ENCODE measurements at places on chromosomes 5 and 9.

- no peak for DNase-seq
Observed at GRCh38 chr5:127517110-127517479, 345 bp upstream of the PRRC1 start.

DNA sequence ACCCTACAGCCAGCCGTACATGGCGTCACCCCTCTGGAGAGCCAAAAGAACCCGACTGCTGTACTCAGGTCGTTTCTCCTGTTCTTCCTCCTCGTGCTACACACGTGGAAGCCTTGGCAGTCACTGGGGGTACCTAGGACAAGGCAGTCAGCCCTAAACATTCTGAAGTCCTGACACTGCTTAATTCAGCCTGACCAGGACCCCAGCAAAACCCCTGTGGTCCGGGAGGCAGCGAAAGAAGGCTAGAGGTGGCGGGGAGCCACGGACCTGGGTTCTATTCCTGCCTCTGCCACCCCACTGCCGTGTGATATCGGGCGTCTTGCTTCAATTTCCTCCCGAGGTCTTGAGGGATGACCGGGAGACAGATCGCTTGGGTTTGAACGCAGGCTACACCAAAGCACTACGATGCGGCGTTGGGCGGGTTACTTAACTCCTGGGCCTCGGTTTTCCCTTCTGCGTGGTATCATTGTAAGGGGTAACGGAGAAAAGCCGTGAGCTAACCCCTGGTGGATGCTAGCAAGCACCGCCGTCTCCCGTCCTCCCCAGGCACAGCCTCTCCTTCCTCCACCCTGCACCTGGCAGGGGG is 429 bp upstream of the ARL10 start:
- DNase-seq = no peak

DNA sequence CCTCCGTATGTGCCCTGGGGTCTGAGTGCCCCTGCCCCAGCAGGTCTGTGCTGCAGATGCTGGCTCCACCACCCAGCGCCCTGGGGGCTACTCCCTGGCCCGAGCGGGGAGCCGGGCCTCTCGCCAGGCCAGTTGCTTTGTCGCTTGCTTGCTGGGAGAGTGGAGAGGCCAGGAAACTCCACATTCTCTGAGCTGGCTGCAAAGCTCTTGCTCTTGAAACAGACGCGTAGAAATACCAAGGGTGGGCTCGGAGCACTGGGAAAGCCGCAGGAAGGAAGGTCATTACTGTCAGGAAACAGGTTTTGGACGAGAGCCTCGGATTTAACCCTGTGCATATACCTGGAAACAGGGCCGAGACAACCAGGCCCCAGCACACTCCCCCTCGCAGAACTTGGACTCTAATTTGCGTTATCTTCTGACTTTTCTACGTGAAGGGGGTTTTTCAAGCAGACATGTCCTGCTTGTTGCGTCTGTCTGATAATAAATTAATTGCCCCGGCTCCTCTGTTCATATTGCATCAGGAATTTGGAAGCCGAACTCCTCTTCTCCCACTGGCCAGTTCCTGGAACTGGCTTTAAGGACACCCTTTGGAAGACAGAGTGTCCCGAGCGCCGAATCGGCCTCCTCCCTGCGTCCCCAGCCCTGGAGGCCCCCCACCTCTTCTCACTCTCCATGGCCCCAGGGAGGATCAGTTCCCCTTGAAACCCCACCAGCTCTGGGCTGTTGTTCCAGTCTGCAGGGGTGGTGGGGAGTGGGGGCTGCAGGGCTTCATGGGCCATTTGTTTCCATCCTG is 11.2 kb downstream of the ADAMTSL2 start:
- no peak for DNase-seq

- DNase-seq = no peak
Observed at GRCh38 chr5:7976411-7977190, 107.7 kb downstream of the MTRR start.

- no peak for DNase-seq
Observed at GRCh38 chr5:78594610-78595457, 53.7 kb downstream of the LHFPL2 start.

DNA sequence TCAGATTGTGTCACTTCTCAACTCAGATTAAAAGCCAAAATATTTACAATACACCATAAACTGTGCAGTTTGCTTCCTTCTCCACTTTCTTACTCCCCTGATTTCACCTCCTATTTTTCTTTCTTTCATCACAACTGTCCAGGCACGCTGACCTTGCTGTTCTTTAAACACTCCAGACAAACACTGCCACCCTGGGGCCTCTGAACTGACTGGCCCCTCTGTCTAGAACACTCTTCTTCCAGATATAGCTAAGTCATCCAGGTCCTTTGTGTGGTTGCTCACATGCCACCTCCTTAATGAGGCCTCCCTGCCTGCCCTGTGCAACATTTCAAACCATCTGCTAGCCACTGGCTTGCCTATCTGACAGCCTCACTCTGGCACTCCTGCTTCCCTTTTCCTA is 46.6 kb downstream of the ATG10 start:
- no peak for DNase-seq

DNA sequence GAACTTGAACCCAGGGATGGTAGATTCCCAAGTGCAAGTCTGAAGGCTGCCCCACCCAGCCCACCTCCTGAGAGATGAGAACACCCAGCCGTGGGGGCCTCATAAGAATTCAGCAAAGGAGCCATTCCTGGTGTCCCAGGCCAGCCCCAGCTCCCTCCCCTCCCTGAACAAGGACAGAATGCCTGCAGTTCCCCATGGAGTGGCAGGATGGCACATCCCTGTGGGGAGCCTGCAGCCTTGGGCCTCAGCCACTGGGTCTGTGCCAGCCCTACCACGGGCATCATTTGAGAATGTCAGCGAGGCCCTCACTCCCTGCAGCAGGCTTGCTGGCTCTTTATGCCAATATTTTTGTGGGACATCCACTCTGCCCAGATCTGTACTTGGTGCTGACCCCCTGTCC is 36.2 kb upstream of the RAPGEF1 start:
- DNase-seq = no peak

DNA sequence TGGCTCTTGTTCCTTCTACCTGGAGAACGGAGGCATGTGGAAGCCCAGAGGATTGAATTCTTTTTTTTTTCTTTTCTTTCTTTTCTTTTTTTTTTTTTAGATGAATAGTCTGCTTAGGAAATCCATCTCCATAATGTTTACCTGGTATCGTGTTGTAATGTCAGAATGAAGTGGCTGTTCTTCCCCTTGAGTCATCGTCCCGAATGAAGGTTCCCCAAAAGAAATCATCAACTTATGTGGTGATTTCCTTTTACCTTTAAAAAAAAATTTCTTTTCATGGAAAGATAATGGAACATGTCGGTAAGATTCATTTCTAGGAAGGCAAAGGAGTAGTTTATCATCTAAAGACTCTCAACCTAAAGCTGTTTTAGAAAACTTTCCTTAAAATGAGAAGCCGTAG is 59.7 kb downstream of the DOCK8 start:
- DNase-seq = no peak

- DNase-seq = no peak
Observed at GRCh38 chr5:17019324-17019723, 83.2 kb upstream of the MYO10 start.

- no peak for DNase-seq
Observed at GRCh38 chr5:93402451-93402850, 178.6 kb downstream of the NR2F1-AS1 start.

DNA sequence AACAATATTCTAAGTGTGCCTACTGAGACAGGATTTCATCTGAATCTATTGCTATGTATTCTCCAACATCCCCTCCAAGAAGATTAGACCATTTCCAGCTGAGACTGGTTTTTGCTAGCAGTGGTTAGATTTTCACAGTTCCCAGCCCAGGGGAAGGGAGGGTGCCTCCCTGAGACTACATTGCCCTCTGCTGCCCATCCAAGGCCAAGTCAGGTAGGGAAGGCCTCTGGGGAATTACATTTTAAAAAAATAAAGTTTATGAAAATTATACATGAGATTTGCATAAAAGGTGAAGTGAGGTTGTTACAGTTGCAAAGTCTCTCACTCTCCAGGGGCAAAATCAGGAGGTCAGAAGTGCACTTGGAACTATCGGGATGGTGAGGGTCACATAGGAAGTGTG is 28.0 kb upstream of the SYK start:
- no peak for DNase-seq

DNA sequence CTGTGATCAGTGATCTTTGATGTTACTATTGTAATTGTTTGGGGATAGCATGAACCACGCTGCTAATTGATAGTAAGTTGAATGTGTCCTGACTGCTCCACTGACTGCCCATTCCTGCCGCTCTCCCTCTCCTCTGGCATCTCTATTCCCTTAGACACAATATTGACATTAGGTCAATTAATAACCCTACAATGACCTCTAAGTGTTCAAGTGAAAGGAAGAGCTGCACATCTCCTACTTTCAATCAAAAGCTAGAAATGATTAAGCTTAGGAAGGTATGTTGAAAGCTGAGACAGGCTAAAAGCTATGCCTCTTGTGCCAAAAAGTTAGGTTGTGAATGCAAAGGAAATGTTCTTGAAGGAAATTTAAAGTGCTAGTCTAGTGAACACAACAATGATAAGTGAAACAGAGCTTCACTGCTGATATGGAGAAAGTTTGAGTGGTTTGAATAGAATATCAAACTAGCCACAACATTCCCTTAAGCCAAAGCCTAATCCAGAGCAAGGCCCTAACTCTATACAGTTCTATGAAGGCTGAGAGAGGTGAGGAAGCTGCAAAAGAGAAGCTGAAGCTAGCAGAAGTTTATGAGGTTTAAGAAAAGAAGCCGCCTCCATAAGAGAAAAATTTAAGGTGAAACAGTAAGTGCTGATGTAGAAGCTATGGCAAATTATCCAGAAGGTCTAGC is 12.9 kb downstream of the CLINT1 start:
- no peak for DNase-seq

DNA sequence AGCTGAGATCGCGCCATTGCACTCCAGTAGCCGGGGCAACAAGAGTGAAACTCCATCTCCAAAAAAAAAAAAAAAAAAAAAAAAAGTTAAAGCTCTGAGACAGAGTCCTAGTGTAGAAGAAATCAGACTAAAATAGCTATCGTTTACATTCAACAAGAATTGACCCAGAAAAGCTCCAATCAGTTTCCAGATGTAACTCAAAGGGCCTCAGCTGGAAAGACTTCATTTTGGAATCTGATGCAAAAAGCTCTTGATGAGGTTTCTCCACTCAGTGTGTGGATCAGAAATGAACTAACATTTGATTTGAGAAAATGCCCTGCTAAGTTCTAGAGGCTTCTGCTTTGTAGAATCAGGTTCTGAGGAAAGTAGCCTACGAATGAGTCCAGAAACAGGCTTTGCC is 7.2 kb upstream of the C1QTNF2 start:
- no peak for DNase-seq

- DNase-seq = no peak
Observed at GRCh38 chr5:21802869-21803490, 1050.2 kb downstream of the CDH12 start.

DNA sequence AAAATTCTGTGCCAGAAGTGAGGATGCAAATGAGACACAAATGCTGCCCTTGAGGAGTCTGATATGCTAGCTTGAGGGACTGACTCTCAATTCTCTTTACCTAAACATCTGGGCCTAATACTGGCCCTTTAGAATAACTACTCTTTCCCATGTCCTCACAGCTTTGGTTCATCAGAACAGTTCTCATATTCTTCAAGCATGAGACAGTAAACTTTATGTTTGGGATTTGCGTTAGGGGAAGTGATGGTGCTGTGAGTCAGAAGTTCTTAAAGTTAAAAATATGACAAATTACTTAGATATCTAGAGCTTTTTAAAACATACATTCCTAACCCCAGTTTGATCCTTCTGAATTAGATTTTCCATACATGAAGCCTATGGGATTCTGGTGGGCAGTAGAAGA is 665.0 kb upstream of the RGMB start:
- DNase-seq = no peak

DNA sequence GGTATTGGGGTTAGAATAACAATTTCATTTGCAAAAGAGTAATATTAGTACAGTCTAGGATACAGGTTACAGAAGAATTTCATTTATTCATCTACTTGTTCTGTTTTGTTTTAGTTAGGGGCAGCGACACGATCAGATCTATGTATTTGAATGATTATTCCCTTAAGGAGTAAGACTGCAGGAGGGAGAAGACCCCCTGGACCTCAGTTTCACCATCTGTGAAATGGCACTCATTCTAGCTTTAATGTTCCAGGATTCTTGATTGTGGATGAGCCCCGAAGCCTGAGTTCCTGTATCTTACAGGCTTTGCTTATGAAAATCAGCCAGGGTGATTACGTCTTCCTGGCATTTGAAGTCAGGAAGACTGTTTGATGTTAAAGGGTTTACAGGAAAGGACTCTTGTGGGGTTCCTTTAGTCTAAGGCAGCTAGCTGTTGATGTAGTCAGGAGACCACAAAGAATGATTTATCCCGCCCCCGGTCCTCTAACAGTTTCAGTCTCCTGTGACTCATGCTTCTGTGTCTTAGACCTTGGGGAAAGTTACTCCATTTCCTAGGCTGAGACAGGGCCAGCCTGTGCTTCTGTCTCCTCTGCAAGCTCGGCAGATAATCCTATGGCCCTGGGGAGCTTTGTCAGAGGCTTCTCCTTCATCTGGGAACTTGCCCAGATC is 11.5 kb downstream of the SMIM3 start:
- DNase-seq = peak; percentile 30

DNA sequence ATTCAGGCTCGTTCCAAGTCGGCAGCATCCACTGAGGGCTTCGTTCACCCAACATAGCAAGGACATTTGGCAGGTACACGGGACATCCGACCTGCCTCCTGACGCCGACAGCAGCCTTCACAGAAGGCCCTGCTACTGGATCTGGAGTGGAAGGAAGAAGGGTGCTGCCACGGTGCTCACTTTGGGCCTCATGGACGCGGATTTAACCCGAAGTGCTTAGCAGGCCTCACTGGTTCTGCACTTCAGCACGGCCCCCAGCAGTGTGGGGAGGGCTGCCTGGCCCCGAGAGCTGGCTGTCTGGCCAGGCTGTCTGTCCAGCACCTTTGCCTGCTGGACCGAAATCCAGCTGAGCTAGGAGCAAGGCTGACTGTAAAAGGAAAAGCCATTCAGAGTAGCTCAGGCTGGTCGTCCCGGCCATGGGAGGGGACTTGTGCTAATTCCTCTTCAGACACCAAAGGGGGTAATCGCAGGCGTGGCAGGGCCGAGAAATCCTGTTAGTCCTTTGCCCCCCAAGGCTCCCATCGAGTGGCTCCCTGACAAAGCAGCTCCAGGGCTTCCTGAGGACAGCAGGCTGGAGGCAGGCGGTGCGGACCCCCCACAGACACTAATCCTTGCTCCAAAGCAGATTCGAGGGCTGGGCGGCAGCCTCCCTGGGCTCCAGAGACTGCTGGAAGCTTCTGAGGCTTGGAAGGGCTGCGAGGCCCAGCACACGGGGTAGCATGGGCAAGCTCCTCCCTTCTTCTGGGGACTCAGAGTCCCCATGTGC is 11.1 kb upstream of the RXRA start:
- DNase-seq = no peak

- DNase-seq = no peak
Observed at GRCh38 chr9:17191082-17191481, 56.2 kb downstream of the CNTLN start.

GRCh38 chr5:180084638-180085561 is 13.3 kb upstream of the RNF130 start:
- DNase-seq = no peak

DNA sequence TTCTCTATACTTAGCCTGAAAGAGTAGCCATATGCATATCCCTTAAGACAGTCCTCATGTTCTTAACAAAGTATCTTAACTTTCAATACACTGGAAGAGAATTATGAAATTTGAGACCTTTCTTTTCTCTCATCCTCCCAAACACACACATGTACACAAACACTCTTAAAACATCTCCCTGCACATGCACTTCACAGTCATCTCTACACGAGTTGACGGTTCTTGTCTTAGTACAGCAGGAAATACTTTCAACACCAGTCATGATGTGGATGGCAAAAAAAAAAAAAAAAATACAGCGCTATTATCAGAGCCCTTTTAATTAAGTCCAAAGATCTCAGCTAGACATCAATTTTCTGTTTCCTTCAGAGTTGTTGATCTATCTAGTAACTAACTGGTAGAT is 43.6 kb upstream of the PCSK1 start:
- DNase-seq = no peak

GRCh38 chr5:174294891-174295620 is 249.6 kb downstream of the NSG2 start:
- DNase-seq = no peak

All from stimulated activated CD8-positive, alpha-beta memory T cell treated with anti-CD3 and anti-CD28 coated beads, Interleukin-2, amount 100 ng/mL, for 48 hours (primary cell).